ENCODE measurements at places on chromosomes 4 and X.

- no peak for DNase-seq
Measured at GRCh38 chrX:39440799-39441284, 639.6 kb downstream of the MID1IP1 start.

DNA sequence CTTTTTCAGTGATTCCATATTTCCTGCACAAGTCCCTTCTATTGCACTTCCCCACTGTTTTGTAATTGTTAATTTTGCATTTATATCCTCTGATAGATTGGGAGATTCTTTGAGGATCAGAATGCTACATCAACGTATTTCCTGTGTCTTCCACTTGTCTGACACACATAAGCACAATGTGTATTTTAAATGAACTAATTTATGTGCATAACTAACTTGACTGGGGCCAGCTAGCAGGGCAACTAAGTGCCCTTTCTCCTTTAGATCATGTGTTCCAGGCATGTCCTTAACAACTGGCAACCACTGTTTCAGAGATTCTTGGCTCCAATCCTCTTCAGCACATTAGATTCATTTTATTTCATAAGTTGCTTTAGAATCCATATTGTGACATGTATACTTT, 15.7 kb upstream of the UCP1 start:
- DNase-seq: no peak

DNA sequence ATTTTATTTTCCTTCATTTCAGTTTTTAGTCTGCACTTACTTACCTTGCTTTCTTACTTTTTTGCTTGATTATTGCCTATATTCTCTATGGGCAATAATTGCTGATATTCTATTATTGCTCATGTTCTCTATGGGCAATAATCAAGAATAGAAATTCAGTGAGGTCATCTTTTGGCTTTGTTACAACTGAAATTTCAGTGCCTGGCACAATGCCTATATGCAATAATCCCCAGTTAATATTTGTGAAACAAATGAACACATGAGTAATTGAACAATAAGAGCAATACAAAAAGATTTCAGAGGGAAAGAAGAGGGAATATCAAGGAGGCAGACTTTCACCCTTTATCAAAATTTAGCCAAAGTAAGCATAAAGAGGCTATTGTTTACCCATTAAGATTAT, 48.6 kb upstream of the ARSJ start:
- no peak for DNase-seq

- DNase-seq: no peak
Measured at GRCh38 chr4:149084144-149084543, 641.9 kb upstream of the NR3C2 start.

DNA sequence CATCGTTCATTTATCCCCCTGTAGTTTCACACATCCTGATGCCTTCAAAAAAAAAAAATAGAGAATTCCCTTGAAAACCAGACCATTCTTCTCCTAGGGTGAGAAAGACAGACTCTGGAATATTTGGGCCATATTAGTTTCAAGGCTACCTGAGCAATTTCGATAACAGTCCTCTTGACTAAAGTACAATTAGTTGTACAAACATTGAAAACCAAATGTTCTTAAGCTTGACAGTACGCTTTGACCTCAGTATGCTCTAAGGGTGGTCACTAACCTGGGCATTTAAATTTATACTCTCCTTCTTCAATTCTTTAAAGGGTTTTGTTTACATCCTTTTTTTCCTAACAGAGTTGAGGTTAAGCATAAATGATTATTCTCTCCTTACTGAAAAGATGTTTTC, 364.6 kb upstream of the FTHL17 start:
- no peak for DNase-seq

- no peak for DNase-seq
Measured at GRCh38 chr4:166941629-166942028, 292.7 kb downstream of the SPOCK3 start.

DNA sequence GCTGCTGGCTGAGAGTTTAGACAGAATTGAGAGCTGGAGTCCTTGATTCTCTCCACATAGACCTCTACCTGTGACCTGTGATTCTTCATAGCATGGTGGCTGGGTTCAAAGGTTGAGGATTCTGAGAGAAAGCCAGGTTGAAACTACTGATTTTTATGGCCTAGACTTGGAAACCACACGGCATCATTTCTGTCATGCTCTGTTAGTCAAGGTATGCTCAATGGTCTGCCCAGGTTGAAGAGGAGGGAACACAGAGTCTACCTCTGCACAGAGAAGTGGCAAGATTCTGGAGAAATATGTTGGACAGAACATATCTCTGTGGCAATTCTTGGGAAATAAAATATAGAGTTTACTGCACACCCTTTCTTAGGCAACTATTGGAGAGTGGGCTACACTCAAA, 57.2 kb upstream of the CXorf66 start:
- DNase-seq: no peak

DNA sequence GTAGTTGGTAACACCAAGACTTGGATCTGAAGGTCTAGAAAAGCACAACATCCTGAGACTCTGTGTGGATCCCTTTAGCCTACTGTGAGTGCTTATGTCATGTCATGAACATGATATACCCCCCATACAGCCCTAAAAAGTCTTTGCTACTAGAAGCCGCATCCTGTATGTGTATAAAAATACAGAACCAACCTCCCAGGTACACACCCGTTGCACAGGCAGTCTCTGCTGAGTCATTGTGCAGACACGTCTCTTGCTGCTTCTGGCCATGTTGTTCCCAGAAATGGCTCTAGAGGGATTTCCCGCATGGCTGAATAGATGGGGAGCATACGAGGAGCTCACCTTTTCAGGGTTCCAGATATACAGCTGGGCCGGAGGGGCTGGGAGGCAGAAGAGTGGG, 93.3 kb downstream of the MAMLD1 start:
- DNase-seq: no peak
